ENCODE measurements at places on chromosomes 16 and 17. TPM values are rescaled to one million over a fixed set of nuclear protein-coding genes. Genes with fewer than 3 reads are reported as not detected.

GRCh38 chr17:31787857-31788570 lies 71.0 kb downstream of the COPRS start:
- DNase-seq, result peak; percentile 42

DNA sequence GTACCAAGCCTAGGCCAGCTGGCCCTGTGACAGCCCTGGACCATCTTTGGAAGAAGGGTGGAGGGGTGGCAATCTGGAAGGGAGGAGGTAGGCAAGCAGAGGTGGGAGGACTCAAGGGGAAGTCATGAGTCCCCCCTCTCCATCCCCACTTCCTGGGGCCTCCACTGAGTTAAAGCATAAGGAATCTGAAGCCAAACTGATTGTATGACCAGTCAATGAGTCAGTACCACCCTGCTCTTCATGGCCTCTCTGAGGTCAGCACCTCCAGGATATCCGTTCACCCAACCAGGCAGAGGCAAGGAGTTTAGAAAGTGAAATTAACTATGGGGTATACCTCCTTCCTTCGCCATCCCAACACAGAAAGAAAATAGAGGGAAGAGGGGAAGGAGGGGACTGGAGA lies 272.7 kb downstream of the SOX9 start:
- DNase-seq, result no peak

DNA sequence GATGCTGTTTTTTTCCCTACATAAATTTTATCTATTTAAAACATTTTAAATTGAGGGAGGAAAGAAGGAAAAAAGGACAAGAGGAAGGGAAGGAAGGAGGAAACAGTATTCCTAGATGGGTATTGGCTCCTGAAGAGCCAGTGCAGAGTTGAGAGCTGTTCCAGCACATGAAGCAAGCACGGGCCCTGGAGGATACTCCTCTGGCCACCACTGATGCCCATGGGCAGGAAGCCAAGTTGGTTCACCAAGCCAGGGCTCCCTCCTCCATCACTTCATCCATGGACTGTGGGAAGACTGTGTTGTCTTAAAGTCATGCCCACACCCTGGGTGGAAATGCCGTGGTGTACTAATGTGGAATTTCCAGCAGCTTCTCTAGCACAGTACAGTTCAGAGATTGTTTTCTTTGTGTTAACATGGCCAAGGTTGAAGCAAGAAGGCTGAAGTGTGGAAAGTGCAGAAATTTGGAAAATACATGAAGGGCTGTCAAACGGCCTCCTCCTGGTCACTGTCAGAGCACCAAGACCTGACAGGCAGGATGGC lies 23.9 kb upstream of the NOS2 start:
- DNase-seq, result no peak

- DNase-seq, result no peak
These were observed 10.2 kb upstream of the FOXF1 start for GRCh38 chr16:86499889-86500707.

DNA sequence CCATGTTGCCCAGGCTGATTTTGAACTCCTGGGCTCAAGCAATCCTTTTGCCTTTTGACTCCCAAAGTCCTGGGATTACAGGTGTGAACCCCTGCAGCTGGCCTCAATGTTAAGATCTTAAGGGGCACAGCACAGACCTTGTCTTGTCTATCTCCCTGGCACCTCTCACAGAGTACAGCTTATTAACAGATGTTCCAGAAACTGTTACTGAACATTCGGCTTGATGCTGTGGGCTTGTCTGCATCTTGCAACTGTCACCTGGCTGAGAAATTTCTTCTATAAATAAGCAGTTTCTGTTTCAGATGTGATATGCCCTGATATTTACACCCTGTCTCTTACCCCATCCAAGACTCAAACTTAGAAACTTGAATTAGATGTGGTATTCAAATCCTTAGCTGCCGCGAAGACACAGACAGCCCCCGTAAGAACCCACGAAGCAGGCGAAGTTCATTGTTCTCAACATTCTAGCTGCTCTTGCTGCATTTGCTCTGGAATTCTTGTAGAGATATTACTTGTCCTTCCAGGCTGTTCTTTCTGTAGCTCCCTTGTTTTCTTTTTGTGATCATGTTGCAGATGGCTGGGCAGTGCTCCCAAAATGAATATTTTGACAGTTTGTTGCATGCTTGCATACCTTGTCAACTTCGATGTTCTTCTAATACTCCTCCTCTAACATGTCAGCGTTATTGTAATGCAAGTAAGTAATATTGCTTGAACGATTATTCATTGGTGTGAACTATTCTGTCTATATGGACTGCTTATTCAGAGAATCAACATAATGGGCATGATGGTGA lies at the start of gene TNFRSF17:
TNFRSF17 (plus strand) TSS at position 450 of the 791 bp plus-strand sequence; CDS start at position 565, 115 bp downstream.
- DNase-seq, result no peak

DNA sequence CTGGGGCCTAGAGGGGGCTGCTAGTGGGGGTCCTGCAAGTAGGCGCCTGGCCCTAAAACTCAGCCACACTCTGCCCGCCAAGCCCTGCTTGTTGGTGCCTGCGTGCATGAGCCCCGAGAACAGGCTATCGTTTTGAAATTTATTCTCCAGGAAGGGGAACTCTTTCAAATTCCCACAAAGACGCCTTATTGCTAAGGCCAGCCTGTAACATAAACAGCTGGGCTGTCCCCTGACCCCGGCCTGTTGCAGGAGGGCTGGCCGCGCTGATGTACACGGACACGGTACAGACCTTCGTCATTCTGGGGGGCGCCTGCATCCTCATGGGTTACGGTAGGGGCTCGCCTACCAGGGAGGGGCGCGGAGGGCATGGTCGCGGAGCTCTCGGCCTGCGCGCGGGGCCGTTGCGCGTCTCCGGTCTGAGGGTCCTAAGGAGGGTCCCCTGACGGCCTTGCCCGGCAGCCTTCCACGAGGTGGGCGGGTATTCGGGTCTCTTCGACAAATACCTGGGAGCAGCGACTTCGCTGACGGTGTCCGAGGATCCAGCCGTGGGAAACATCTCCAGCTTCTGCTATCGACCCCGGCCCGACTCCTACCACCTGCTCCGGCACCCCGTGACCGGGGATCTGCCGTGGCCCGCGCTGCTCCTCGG lies 4.3 kb downstream of the SLC5A2 start:
- DNase-seq, result no peak

DNA sequence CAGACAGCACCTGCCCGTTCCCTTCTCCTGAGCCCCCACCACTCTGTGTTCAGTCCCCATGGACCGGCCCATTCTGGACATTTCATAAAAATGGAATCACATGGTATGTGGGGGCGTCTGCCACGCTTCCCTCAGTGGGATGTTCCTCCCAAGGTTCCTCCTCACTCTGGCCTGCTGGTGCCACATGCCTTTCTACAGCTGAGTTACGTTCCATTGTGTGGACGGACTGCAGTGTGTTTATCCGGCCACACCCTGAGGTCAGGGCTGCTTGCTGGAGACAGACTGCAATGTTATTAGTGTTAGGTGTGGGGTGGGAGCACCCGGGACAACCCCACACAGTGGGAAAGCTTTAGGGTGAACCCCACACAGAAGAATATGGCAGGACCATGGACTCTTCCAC lies 5.9 kb upstream of the AATK start:
- no peak for DNase-seq

DNA sequence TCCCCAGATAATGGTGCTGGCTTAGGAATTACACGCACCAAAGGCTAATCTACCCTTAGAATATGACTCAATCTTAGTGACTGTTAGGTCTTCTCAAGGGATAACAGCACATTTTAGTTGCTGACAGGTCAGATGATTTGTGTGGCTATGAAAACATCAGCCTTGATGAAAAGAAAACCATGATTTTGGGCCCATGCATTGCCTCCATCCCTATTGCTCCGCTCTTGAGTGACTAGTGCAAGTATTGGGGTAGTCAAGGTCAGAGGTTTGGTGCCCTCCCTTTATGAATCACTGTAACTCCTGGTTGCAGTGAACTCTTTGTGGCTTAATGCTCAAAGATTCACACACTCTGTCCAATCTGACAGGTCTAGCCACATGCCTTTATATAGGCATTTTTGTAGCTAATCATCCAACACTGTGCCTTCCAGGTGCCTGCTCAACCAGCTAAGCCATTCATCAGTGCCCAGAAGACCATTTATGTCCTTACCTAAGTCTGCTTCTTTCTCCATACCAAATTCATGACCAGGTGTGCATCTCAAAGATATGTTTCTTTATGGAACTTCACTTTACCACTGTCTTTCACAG lies 251.6 kb downstream of the KCNJ2 start:
- no peak for DNase-seq

DNA sequence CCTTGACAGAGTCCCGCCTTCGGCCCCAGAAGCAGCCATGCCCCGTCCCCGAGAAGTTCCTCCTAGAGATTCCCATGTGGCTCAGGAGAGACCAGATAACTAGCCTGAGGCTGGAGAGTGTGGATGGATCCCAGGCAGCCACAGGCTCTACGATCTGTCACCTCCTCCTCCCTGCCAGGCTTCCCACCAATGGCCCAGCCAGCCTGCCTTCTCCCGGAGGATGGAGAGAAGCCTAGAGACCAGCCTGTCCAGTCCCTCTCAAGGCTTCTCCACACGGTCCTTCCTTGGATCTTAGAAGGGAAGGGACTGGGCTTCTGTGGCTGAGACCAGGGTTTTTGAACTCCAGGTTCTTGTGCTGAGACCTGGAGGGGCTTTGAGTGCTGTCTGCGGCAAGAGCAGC lies 1.6 kb upstream of the SMTNL2 start:
- no peak for DNase-seq

DNA sequence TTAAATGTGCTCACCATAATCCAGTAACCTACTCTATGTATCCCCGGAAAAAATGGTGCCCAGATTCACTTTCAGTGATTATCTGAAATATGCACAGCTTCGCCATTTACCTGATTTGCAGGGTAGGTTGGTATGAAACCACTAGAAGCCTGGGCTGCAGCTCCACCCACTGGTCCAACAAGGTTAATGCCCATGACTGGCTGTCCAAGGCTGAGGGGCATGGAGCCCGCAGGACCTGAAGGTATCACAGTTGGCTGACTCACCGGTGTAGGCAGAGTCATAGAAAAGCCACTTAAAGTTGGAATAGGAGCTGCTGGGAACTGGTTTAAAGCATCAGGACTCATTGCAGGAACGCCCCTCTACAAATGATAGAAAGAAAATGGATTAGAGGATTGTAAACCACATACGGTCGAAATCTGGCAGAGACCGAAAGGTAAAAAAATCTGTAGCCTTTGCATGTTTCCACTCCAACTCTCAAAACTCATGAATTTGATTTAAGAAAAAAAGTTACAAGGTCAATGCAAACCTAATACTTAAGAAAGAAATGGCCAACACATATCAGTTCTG lies 38.6 kb downstream of the SYNRG start:
- DNase-seq, result peak; percentile 55

TPSG1 gene
- total RNA-seq, result not detected

DNA sequence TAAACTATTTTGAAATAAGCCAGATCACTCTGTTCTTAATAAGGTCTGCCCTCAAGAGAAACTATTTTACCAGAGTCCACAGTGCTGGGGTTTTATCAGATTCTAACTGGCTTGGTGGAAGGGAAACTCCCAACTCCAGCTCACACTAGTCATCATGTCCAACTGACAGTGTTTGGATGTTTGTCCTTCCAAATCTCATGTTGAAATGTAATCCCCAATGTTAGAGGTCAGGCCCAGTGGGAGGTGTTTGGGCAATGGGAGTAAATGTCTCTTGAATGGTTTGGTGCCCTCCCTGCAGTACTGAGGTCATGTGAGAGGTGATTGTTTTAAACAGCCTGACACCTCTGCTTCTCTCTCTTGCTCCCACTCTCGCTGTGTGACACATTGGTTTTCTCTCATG lies 1301.0 kb upstream of the CDH8 start:
- no peak for DNase-seq

DBNDD1 gene
- 5.5 TPM for total RNA-seq

DNA sequence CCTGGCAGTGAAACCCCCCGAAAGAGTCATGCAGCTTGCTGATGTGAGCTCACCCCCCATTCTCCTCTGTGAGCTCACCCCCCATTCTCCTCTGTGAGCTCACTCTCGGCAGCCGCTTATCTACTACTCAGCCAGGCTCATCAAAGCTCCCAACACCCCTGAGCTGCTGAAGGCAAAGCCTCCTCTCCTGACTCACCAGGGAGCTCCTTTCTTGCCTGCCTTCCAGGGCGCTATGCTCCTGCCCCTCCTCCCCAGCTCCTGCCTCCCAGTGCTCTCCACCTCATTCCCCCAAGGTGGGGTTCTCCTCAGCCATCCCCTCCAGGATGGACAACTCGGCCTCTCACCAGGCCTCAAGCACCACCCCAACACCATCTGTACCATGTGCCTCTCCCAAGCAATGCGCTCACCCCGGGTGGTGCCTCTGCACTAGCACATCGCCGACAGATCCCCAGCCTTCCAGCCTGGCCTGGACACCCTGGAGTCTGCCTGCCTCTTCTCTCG lies 27.7 kb upstream of the FAAP100 start:
- DNase-seq, result no peak

- no peak for DNase-seq
These were observed 121.3 kb downstream of the MGAT5B start for GRCh38 chr17:76989519-76989918.

MLKL gene
- total RNA-seq, result 4.5 TPM

- peak; percentile 18 for DNase-seq
These were observed 4.1 kb downstream of the SLC9A5 start for GRCh38 chr16:67252609-67253497.

DNA sequence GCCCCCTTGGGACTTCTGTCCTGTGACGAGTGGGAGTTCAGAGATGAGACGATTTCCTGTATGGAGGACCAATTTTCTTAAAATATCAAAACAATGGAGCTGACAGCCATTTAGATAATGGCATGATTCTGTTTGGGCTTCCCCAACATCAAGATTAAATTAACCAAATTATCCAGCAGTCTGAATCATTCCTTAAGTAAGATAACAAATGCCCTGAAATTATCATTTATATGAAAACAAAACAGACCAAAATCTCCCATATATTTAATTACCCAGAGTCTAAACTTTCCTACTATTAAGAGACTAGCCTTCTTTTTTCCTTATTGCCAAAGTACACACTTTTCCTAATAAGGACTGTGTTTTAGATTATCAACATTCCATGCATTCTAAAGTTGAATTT lies 550.1 kb upstream of the PSMD7 start:
- no peak for DNase-seq

GRCh38 chr16:50324345-50324744 lies 44.4 kb downstream of the BRD7 start:
- DNase-seq, result no peak

KRT222 gene
- 0.96 TPM for total RNA-seq

GRCh38 chr16:89004209-89004831 lies 27.3 kb upstream of the CBFA2T3 start:
- DNase-seq, result peak; percentile 56

KCNAB3 gene
- 0.49 TPM for total RNA-seq

- DNase-seq, result no peak
These were observed 13.2 kb upstream of the NAGPA start for GRCh38 chr16:5046914-5047313.

GRCh38 chr17:39774047-39774446 lies 36.3 kb downstream of the GRB7 start:
- DNase-seq, result no peak

GRCh38 chr17:36645422-36645821 lies 44.0 kb downstream of the MRM1 start:
- DNase-seq, result no peak

LRRC46 gene
- 0.44 TPM for total RNA-seq

DNA sequence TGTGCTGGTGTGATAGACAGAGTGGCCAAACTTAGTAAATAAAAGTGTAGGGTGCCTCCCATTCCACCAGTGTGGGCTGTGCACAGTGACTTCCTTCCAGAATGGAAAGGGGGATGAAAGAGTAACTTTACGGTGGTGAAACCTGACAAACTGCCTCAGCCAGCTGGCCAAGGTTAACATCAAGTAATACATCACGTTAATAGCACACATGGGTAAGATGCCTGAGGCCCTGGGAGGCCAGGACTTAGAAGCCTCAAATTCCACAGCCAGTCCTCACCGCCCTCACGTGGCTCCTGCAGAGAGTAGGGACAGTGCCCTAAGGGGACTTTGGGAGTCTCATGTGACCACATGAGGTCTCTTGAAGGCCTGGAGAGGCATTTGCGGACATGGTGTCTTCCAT lies 14.1 kb downstream of the RMI2 start:
- DNase-seq, result no peak
